CD4-positive, CD25-positive, alpha-beta regulatory T cell (primary cell): ENCODE measurements at places on chromosomes 4 and X. TPM values are rescaled to one million over a fixed set of nuclear protein-coding genes. Genes with fewer than 3 reads are reported as not detected.
A peak's percentile ranks its signal among the peaks of the same experiment; 100 is the strongest.

- no peak within 1 kb of the TSS for H3K27ac ChIP-seq
- DNase-seq, result no peak
- no peaks in the 10 kb centered on the region for H3K4me1 ChIP-seq
Observed at GRCh38 chrX:9765737-9766097, at the start of gene GPR143. Gene GPR143, minus strand, starts transcription at chrX:9765847. Its CDS starts 30 bp downstream, at chrX:9765817.

GRCh38 chr4:176798540-176798939 is 5.8 kb upstream of the VEGFC start:
- H3K27me3 ChIP-seq, result peaks cover 10% of the 10 kb centered on the region
- no peaks in the 10 kb centered on the region for H3K36me3 ChIP-seq
- no peak overlapping the region for H3K4me3 ChIP-seq

GRCh38 chrX:153924149-153924861 is 1.8 kb downstream of the ARHGAP4 start:
- peaks cover 8% of the 10 kb centered on the region for H3K36me3 ChIP-seq
- DNase-seq, result peak; percentile 53
- H3K27ac ChIP-seq, result peak overlapping the region; percentile 96
- no peaks in the 10 kb centered on the region for H3K27me3 ChIP-seq
- H3K4me1 ChIP-seq, result peaks cover 75% of the 10 kb centered on the region
- H3K4me3 ChIP-seq, result peak overlapping the region; percentile 85

DNA sequence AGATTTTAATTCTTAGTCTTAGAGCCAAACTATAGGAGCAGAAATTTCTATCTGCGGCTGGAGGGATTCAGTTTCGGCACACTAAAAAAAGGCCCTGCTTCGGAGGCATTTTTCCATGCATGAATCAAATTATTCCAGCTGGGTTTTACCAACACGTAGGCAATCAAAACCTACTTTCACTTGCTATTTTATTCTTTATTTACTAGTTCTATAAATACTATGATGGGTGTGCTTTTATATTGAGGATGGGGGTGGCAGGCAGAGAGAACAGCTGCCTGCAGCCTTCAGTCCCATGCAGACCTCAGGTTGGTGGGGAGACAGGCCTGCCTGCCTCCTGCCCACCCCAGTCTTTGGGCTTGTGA is 609.8 kb downstream of the BCOR start:
- H3K36me3 ChIP-seq, result no peaks in the 10 kb centered on the region
- H3K27me3 ChIP-seq, result no peaks in the 10 kb centered on the region
- H3K27ac ChIP-seq, result no peak overlapping the region
- no peak for DNase-seq
- no peak overlapping the region for H3K4me3 ChIP-seq

GRCh38 chrX:68728186-68728585 is 80.7 kb downstream of the STARD8 start:
- DNase-seq, result no peak
- no peaks in the 10 kb centered on the region for H3K27me3 ChIP-seq
- no peak overlapping the region for H3K27ac ChIP-seq
- H3K4me3 ChIP-seq, result no peak overlapping the region
- no peaks in the 10 kb centered on the region for H3K4me1 ChIP-seq
- H3K36me3 ChIP-seq, result no peaks in the 10 kb centered on the region

- no peak for DNase-seq
- H3K27ac ChIP-seq, result no peak overlapping the region
- peaks cover 5% of the 10 kb centered on the region for H3K36me3 ChIP-seq
- H3K4me1 ChIP-seq, result peaks cover 12% of the 10 kb centered on the region
- no peak overlapping the region for H3K4me3 ChIP-seq
Observed at GRCh38 chr4:152369902-152370295, 166.0 kb downstream of the FBXW7 start.

DNA sequence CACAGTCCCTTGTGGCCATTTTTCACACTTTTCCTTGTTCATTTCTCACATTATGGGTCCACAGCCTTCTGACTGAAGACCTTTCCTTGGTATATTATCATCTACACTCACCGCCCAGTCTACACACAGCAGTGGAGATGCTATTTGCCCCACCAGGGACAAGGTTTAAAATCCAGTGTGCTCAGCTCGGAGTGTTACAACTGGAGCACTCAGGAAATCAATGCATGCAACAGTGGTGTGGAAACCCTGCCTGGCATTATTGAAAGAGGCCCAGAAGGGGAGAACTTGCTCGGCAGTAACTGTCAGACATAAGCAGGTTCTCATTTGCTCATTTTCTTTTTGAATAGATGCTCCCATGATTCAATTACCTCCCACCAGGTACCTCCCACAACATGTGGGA is 340.9 kb downstream of the DHRSX start:
- DNase-seq, result no peak
- H3K4me1 ChIP-seq, result no peaks in the 10 kb centered on the region
- H3K27me3 ChIP-seq, result no peaks in the 10 kb centered on the region
- no peak overlapping the region for H3K4me3 ChIP-seq
- H3K27ac ChIP-seq, result no peak overlapping the region

GRCh38 chr4:56637791-56638190 is 43.3 kb downstream of the HOPX start:
- H3K4me1 ChIP-seq, result no peaks in the 10 kb centered on the region
- H3K4me3 ChIP-seq, result no peak overlapping the region
- H3K27me3 ChIP-seq, result no peaks in the 10 kb centered on the region
- H3K27ac ChIP-seq, result no peak overlapping the region
- H3K36me3 ChIP-seq, result no peaks in the 10 kb centered on the region

DNA sequence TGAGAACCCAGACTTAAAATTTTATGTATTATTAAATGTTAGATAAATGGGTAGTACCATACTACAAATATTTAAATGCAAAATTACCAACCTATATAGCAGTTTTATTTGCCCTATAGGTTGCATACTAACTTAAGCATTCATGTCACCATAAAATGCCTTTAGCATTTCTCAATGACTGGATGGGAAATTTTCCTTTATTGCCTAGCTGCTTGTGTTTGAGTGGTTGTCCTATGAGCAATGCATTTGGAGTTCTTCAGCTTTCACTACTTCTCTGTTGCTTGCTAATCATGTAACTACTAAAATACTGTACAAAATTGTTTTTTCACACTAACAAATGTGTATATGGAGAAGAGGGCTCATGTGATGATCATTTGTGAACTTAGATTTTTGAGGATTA is 44.2 kb upstream of the CEP135 start:
- H3K27ac ChIP-seq, result no peak overlapping the region
- H3K4me3 ChIP-seq, result no peak overlapping the region
- DNase-seq, result no peak
- H3K27me3 ChIP-seq, result no peaks in the 10 kb centered on the region
- peaks cover 10% of the 10 kb centered on the region for H3K4me1 ChIP-seq

DNA sequence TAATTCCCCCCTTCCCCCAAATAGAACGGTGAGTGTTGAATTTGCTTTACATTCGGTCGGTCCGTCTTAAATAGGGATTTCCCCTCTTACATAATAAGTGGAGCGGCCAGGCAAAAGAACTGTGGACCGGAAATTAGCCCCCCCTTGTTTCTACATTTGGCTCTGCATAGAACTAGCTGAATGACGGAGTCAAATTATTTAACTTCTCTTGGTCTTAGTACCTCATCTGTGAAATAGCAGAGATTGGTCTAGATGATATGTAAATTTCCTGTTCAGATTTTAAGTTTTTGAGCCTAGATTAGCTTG is 1.3 kb downstream of the SPATA18 start:
- no peaks in the 10 kb centered on the region for H3K36me3 ChIP-seq
- peaks cover 13% of the 10 kb centered on the region for H3K4me1 ChIP-seq
- peaks cover 34% of the 10 kb centered on the region for H3K27me3 ChIP-seq
- no peak for DNase-seq

DNA sequence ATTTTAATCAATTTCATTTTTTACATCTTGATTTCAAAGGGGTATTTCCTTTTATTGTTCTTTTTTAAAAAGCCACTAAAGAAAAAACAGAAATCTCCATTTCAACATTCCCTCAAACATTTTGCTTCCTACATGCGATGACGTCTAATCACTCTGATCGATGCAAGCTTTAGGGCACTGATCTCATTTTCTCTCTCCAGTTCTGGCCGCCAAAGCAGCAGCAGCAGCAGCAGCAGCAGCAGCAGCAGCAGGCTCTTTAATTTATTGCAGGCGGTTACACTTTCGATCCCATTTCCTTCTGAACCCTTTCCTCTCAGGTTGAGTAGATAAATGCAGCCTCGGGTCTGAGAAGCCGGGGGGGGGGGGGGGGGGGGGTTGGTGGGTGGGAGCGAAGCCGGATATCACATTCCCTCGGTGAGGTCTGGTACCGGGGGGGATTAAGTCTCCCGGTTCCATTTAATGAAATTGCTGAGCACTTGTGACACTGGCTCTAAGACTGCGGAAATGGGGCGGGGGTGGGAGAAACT is 3.4 kb upstream of the PCDH7 start:
- H3K4me1 ChIP-seq, result peaks cover 6% of the 10 kb centered on the region
- no peak overlapping the region for H3K27ac ChIP-seq

- peak overlapping the region; percentile 19 for H3K4me3 ChIP-seq
- H3K36me3 ChIP-seq, result no peaks in the 10 kb centered on the region
- no peaks in the 10 kb centered on the region for H3K27me3 ChIP-seq
- no peak for DNase-seq
- peaks cover 16% of the 10 kb centered on the region for H3K4me1 ChIP-seq
- peak overlapping the region; percentile 24 for H3K27ac ChIP-seq
Observed at GRCh38 chr4:6892190-6892908, 17.3 kb upstream of the TBC1D14 start.

DNA sequence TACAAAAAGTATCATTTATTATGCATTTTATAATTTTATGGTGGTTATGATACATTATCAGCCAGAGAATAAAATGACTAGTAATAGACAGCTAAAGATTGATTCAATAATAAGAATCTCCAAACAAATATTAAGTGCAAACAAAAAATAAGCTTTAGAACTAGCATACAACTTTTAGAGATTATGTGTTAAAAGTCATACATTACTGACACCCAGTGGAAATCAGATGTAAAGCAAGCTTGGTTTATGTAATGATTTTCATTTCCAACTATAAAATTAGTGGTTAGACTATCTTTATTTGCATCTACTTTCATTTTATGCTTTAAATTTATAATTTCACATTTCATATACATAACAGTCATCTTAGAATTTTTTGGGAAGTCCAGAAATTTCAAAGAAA is 57.7 kb downstream of the IL13RA2 start:
- H3K36me3 ChIP-seq, result no peaks in the 10 kb centered on the region
- no peak overlapping the region for H3K27ac ChIP-seq

DNA sequence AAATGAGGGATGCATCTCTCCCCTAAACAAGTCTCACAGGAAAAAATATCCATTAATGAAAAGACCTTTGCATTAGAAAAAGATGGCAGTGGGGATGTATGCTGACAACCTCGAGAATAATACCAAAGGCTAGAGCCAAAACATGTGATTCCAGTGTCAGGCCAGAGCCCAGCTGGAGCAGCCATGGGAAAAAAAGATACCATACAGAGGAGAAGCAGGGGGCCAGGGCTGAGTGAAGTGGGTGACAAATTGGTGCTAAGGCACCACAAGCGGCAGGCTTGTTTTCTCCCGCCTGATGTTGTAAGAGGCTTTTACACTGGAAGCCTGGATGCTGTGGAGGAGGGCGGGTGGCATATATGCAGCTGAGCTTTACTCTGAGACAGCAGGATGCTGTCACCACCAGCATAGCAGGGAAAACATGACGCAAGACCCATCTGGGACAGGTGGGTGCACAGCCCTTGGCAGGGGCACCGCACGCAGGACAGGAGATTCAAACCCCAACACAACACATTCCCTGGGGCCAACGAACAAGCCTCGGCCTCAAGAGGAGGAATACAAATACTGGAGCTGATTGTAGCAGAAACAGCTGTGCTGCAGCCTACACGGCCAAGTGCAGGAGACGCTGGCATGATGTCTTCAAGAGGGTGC is 91.9 kb downstream of the TSPAN5 start:
- H3K27ac ChIP-seq, result no peak overlapping the region
- DNase-seq, result no peak
- H3K27me3 ChIP-seq, result no peaks in the 10 kb centered on the region
- H3K36me3 ChIP-seq, result peaks cover 4% of the 10 kb centered on the region

GRCh38 chr4:186760576-186760975 is 36.9 kb upstream of the FAT1 start:
- no peaks in the 10 kb centered on the region for H3K27me3 ChIP-seq
- H3K4me1 ChIP-seq, result no peaks in the 10 kb centered on the region
- no peak for DNase-seq
- H3K27ac ChIP-seq, result no peak overlapping the region
- no peaks in the 10 kb centered on the region for H3K36me3 ChIP-seq
- no peak overlapping the region for H3K4me3 ChIP-seq

GRCh38 chr4:182513587-182514291 is 270.5 kb downstream of the TENM3 start:
- no peak overlapping the region for H3K4me3 ChIP-seq
- no peaks in the 10 kb centered on the region for H3K27me3 ChIP-seq
- no peaks in the 10 kb centered on the region for H3K36me3 ChIP-seq
- H3K27ac ChIP-seq, result no peak overlapping the region
- H3K4me1 ChIP-seq, result no peaks in the 10 kb centered on the region

DNA sequence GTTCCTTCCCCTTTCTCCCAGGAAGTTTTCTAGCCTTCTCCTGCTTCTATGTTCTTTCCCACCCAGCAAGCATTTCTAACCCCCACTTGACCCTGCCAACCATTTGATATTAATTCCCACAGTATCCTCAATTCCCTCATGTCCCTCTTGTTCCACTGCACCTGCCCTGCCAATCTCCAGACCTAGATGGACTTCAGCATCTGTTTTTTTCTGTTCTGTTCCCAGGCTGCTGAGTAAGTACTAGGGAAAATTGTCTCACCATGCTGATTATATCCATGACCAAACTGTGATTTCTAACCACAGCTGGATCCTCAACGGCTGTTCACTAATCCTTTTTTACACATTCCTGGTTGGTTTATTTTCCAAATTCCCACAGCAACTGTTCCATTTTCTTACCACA is 37.7 kb downstream of the CLCN5 start:
- H3K4me3 ChIP-seq, result no peak overlapping the region
- no peaks in the 10 kb centered on the region for H3K4me1 ChIP-seq
- no peaks in the 10 kb centered on the region for H3K36me3 ChIP-seq
- no peaks in the 10 kb centered on the region for H3K27me3 ChIP-seq
- no peak overlapping the region for H3K27ac ChIP-seq
- DNase-seq, result no peak

GRCh38 chr4:128831531-128832242 is 22.2 kb downstream of the JADE1 start:
- no peak overlapping the region for H3K27ac ChIP-seq
- H3K36me3 ChIP-seq, result peaks cover 52% of the 10 kb centered on the region
- H3K27me3 ChIP-seq, result no peaks in the 10 kb centered on the region
- no peak for DNase-seq

GRCh38 chr4:48268956-48269860 is at the start of gene TEC:
Gene TEC, minus strand, starts transcription at chr4:48269838. Its CDS starts 41,224 bp downstream, at chr4:48228614.
- H3K4me1 ChIP-seq, result peaks cover 12% of the 10 kb centered on the region
- peak within 1 kb of the TSS; percentile 77 for H3K4me3 ChIP-seq
- peaks cover 3% of the 10 kb centered on the region for H3K27me3 ChIP-seq

- no peaks in the 10 kb centered on the region for H3K4me1 ChIP-seq
- H3K36me3 ChIP-seq, result no peaks in the 10 kb centered on the region
- H3K4me3 ChIP-seq, result no peak overlapping the region
- H3K27me3 ChIP-seq, result no peaks in the 10 kb centered on the region
- H3K27ac ChIP-seq, result no peak overlapping the region
- no peak for DNase-seq
Observed at GRCh38 chr4:100314057-100314456, 123.8 kb upstream of the DDIT4L start.

MAPK10 gene
- 0.72 TPM for total RNA-seq

PDHA2 gene
- total RNA-seq, result not detected

RBM46 gene
- total RNA-seq, result not detected

THAP9 gene
- 2.3 TPM for total RNA-seq

ZCCHC4 gene
- 9.5 TPM for total RNA-seq

ITGB1BP2 gene
- total RNA-seq, result 1.4 TPM

CHRDL1 gene
- total RNA-seq, result not detected

FAM133A gene
- not detected for total RNA-seq

CLGN gene
- total RNA-seq, result not detected

VMA21 gene
- total RNA-seq, result 26.0 TPM

TENM3 gene
- total RNA-seq, result not detected

ACOT9 gene
- 51.6 TPM for total RNA-seq

MTNR1A gene
- not detected for total RNA-seq

PNCK gene
- total RNA-seq, result 0.54 TPM

TGIF2LX gene
- not detected for total RNA-seq

MGAT4D gene
- total RNA-seq, result not detected
